AG20443 (cell line): ENCODE measurements at places on chromosomes 13 and 19.

DNA sequence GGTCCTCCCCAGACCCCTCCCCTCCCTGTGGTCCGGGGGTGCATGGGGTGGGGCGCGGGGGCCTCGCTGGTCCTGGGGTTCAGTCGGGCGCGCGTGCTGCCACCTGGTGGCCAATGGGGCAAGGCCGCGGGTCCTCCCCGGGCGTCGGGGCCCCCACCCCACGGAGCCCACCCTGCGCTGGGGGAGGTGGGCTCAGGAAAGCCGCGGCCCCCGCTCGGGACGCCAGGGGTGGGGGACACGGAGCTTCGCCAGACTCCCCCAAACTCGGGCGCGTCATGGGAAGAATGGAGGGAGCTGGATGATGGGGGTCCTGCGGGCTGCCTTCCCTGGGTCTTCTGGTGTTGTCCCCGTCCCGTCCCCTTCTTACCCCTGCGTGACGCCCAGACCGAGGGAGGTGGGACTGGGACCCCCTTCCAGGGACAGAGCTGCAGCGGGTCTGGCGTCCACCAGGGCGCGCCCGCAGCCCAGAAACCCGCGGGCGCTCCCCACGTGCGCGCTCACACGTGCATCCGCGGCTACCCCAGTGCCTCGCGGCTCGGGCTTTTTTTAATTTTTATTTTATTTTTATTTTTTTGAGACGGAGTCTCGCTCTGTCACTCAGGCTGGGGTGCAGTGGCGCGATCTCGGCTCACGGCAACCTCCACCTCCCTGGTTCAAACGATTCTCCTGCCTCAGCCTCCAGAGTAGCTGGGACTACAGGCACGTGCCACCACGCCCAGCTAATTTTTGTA, 19.8 kb upstream of the TCF3 start:
- peak; percentile 87 for DNase-seq

GRCh38 chr19:459724-460511, 915 bp downstream of the SHC2 start:
- peak; percentile 67 for DNase-seq

DNA sequence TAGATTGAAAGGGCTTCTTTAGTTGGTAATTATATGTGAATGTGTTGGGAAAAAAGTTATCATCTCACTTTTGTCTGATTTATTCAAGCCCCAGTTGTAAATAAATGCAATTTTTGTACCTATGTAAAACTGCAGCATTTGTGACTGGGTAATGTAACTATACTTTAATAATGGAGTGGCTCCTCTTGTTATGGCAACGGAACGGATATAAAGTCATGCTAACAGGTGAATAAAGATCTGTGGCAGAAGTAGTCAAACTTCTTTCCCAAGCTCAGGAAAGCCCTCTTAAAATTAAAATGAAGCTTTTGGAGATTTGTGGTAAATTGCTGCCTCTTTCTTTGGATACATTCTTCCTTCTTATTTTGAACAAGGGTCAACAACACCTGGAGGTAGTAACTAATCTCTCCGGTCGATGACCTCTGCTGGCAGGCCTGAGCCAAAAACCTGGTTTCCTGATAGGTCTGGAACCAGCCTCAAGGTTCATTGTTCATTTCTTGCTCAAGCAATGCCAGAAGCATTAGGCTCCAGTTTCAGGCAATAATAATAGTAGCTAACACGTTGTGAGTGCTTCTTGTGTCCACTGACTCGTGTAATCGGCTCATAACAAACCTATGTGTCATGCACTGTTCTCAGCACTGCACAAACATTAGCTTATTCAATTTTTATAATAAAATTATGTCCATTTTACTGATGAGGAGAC, 313.4 kb upstream of the DACH1 start:
- DNase-seq, result no peak

DNA sequence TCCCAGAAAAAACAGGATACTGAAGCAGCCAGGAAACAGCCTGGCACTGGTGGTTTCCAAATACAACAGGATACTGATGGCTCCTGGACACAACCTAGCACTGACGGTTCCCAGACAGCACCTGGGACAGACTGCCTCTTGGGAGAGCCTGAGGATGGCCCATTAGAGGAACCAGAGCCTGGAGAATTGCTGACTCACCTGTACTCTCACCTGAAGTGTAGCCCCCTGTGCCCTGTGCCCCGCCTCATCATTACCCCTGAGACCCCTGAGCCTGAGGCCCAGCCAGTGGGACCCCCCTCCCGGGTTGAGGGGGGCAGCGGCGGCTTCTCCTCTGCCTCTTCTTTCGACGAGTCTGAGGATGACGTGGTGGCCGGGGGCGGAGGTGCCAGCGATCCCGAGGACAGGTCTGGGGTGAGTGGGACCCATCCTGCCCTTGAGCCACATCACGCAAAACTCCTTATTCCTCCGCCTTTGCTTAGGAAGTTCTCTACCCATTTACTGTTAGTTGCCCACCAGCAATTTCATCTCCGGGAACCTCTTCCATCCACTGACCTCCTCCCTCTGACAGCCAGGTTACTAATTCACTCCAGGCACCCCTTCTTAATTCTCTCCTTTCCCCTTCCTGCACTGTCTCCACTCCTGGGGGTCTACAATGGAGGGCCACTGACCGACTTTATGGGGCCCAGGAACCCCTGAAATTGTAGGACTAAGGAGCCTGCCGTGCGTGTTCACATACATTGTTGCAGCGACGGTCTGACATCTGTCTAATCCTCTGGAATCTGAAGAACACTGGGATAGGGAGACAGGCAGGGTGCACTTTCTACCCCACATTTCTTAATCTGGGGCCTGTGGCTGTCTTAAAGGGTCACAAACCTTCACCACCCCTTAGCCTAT, 1.2 kb downstream of the ITPKC start:
- no peak for DNase-seq

DNA sequence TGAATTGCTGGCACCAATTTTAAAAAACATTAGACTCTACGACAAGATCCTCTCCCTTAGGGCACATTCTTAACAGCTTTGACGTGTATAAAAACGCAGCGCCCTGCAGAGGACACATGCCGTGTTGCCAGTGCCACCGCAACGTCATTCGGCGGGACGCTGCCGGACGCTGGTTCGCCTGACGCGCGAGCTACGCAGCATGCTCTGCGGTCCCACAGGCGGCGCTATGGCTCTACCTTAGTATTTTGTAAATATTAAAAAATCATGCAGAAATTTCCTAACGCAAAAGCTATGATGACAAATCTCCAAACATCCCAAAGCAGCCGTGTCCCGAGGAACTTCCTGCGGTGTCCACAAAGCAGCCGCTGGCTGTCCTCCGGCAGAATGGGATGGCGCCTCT, 4.2 kb upstream of the ADPRHL1 start:
- DNase-seq, result no peak

DNA sequence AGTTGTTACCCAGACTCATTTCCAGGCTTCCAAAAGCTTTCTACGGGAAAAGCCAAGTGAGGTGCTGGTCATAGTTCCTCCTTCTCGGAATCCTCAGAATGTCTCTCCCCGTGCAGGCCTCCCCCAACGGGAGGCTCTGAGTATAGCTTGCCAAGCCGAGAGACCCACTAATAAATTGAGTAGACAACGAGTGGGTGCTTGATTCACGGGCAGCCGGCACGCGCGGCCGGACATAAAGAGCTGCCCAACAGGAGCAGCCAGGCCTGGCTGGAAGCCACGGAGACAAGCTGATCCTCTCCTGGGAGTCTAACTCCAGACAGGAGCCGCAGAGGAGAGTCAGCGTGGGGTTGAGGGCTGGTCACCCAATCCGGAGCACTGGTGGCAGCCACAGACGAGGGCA, 43.4 kb upstream of the MEDAG start:
- no peak for DNase-seq

- DNase-seq, result peak; percentile 96
Observed at GRCh38 chr19:4057931-4058692, 8.6 kb downstream of the ZBTB7A start.

DNA sequence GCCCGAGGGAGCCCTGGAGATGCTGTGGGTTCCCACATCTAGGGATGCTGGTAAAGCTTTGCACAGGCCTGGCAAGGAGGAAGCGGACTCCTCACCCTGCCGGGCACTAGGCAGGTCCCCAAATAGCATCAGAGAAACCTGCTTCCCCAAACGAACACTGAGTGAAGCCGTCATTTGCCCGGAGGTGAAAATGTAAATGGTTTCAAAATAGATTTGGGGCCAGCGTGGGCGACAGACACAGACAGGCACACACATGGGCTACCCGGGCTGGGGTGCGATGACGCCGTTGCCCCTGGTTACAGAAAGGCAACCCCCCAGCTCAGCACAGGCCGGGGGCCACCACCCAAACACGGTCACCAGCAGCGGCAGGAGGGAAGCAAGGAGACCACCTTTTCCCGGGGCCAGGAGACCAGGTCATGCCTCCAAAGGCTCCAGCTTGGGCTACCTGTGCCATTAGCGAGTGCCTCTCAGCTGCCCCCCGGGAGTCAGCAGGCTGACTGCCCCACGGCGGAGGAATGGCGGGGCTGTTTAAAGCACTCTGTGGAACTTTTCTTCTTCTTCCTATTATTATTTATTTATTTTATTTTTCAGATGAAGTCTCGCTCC, 47.5 kb upstream of the NDUFS7 start:
- DNase-seq, result no peak
